HEK293T (cell line): ENCODE measurements at places on chromosomes 3 and 15.

- no peak for DNase-seq
These were observed 608.6 kb upstream of the BCHE start for GRCh38 chr3:166445865-166446264.

GRCh38 chr3:79067734-79068133 is 700.1 kb downstream of the ROBO1 start:
- no peak for DNase-seq

DNA sequence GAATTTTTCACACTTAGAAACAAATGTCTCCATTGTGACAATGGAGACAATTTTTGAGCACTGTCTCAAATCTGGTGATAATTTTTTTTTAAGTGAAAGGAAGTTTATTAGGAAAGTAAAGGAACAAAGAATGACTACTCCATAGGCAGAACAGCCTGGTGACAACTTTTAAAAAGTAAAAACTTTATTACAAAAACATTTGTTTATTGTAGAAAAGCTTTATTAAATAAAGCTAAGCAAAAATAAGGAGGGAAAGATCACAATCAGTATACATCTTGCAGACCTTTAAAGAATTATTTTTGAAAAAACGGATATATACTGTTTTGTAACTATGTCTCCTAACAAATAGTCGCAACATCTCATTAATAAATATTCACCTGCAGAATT is 688 bp upstream of the OXSM start:
- no peak for DNase-seq

DNA sequence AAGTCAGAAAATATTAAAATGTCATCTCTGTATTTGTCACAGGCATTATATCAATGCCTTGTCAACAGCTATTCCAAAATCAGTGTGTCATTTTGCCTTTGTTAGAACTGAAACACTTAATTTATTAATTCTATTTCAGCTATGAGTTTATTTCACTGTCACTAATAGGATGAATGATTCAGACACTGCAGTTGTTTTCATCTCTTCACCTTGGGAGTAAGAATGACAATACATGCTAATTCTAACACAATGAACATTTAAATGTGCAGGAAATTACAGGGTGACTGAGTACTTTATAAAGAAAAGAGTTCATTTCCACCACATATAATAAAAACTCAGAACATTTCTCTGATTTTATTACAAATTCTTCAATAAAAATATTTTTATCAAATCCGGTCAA is 109.7 kb downstream of the P2RY1 start:
- no peak for DNase-seq

- no peak for DNase-seq
These were observed 9.3 kb upstream of the RFTN1 start for GRCh38 chr3:16522834-16523233.

DNA sequence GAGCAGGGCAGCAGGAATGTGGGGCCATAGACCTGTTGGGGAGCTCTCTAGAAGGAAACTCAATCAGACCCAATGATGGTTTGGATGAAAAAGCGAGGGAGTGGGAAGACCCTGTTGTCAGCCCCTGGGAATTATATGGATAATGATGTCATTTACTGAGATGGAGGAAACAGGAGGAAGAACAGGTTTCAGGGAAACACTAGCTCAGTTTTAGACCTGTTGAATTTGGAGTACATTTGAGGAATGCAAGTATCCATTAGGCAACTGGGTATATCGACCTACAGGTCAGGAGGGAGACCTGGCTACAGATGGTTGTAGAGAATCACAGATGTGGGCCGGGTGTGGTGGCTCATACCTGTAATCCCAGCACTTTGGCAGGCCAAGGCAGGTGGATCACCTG is 266.9 kb upstream of the NR2E3 start:
- no peak for DNase-seq

DNA sequence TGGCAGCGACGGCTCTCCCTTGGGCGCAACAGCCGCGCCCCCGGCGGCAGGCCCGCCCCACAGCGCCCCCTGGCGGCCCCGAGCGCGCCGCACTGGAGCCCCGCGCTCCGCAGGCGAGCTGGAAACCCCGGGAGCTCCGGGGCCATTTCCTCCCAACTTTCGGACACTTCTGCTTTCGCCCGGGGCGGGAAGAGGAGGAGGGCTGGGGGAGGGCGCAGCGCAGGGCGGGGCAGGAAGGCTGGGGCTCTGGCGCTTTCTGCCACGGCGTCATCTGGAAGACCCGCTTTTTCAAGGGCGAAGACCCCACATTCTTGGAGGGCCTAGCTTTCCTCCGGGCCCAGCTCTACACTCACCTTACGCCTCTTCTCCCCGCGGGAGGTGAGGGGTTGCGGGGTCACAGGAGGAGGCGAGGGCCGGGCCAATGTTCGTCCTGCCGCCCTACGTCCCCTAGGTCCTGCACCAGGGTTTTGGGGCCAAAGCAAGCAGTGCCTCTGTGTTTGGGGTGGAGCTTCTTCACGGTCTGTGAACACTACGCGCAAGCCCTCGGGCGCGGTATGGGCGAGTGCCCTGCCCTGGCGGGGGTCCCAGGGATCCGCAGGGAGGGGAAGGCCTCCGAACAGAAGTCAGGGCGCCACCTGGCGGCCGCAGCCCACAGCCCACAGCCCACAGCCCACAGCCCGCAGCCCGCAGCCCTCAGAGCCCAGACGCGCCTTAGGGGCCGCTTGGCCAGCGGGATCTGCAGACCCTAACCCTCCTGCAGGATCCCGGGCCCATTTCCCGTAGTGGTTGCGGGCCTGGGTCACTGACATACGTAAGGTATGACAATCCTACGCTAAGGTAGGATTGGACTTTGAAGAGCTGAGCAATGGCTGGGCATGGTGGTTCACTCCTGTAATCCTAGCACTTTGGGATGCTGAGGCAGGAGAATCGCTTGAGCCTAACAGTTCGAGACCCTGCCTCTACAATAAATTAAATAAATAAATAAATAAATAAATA is 31.1 kb downstream of the FOXL2 start:
- peak; percentile 89 for DNase-seq

DNA sequence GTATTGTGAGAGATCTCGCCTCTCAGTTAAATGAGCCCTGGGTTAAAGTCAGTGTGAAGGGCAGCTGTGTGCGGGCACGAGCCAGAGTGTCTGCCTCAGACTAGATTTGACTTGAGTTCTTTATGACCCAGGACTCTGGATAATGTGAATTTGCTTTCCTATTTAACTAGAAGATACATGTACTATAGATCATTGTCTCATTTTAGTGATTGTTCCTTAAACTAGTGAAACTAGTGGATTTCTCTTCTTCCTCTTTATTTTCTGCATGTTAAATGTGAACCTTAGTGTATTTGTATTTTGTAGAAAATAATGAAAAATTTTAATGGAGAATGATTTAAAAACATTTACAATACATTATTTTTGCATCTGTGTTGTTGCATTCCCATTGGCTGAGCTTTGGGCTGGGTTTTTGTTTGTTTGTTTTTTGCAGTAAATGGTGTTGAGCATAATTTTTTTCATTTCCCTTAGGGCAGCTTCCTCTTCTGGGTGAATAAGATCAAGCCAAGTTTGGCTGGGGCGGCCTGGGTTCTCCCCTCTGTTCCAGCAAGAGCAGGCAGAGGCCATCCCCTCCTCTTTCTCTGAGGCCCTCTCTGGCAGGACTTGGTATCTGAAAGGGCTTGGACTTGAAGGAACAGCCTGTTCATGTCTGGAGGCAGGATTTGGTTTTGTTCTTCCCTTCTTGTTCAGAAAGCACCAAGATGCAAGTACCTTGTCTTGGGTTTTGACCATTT is 15.0 kb downstream of the GCSAM start:
- peak; percentile 18 for DNase-seq

- no peak for DNase-seq
These were observed 202.4 kb upstream of the RGMA start for GRCh38 chr15:93291380-93291779.

DNA sequence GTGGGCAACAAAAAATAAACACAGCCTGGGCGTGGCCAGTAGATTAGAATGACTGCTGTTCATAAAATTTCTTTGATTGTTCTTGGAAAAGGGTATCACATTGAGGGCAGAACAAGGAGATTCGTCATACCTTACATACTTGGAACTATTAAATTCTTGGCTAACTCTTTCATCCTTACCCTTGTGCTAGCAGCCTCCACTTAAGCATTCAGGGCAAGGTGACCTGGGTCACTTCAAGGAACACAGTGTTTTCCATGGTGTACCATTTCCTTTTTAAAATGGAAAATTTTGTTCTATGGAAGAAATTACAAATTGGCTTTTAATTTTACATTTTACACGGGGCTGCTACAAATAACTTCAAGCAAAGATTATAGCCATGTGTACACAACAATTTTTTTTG is 60.8 kb downstream of the MINDY4B start:
- no peak for DNase-seq

GRCh38 chr3:9808345-9809037 is 1.6 kb upstream of the TTLL3 start:
- peak; percentile 48 for DNase-seq

GRCh38 chr15:31970007-31970406 is 60.3 kb upstream of the CHRNA7 start:
- no peak for DNase-seq

DNA sequence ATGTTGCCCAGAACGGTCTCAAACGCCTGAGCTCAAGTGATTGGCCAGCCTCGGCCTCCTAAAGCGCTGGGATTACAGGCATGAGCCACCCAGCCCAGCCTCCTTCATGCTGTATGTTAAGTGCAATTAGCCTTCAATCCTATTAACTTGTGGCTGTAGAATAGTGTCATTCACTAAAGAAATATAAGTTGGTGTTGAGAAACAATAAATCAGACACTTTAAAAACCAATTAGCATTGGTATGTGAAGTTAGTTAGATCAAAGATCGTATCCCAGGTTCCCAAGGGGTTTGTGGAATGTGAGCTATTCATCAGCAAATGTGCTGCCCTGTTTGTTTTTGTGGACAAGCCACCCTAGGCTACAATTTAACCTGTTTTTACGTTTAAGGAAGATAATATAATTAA is 11.0 kb upstream of the PIK3CB start:
- no peak for DNase-seq

GRCh38 chr3:160780245-160780644 is 24.2 kb downstream of the PPM1L start:
- DNase-seq = no peak
